ENCODE measurements at places on chromosomes 1 and 21.
A peak's percentile ranks its signal among the peaks of the same experiment; 100 is the strongest.

- no peak for DNase-seq
Measured at GRCh38 chr1:182113879-182114626, 52.5 kb upstream of the ZNF648 start.

DNA sequence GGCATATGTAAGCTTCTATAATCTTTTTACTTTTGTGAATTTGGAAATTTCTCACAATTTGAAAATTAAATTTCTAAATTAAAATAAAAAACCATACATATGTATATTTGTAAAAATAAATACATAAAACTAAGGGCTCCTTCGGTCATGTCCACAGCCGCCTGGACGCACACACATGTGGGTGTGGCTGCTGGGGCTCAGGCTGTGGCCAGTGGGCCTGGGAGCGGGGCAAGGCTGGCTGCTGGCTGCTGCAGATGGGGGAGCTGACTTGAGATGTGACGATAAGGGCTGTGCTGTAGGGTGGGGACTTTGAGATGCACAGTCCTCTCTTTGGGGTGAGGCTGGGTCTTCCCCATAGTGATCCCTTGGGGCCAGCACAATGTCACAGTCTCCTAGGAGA, 4.8 kb downstream of the RER1 start:
- DNase-seq, result no peak

GRCh38 chr1:22636353-22636752, at the start of gene C1QA:
C1QA (plus strand) TSS chr1:22636628; CDS start chr1:22637617, 989 bp downstream.
- DNase-seq, result no peak

DNA sequence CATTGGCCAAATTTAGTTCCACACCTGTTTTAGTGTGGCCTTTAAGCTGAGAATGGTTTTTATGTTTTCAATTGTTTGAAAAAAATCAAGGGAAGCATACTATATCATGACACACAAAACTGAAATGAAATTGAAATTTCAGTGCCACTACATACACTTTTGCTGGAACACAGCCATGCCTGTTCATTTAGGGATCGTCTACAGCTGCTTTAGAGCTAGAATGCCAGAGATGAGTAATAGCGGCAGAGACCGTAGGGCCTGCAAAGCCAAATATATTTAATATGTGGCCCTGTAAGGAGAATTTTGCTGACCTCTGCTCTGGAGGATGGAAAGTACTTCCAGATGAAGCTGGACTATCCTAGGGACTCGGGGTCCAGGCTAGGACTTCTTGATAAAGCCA, 62.5 kb upstream of the LYST start:
- no peak for DNase-seq

GRCh38 chr1:221634606-221635005, 107.3 kb downstream of the DUSP10 start:
- no peak for DNase-seq

DNA sequence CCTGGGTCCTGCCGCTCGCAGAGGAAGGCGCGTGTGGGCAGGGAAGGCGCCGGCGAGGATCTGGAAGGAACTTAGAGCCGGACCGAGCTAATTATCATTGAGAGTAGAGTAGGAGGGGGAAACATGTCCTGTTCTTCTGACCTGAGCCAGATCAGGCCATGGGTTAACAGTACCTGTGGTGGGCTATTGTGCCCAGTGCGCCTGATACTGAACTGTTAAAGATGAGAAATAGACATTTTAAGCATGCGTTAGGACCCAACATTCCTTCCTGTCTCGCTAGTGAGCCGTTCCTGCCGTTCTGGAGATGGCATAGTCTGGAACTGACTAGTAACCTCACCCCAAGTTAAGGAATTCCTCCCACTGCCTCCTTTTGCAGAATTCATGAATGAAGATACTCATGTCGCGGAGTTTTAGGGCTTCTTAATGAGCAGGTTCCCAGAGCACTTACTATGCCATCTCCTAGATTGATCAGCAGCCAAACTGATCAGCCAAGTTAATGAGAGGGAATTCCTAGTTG, 870 bp downstream of the STRIP1 start:
- no peak for DNase-seq

DNA sequence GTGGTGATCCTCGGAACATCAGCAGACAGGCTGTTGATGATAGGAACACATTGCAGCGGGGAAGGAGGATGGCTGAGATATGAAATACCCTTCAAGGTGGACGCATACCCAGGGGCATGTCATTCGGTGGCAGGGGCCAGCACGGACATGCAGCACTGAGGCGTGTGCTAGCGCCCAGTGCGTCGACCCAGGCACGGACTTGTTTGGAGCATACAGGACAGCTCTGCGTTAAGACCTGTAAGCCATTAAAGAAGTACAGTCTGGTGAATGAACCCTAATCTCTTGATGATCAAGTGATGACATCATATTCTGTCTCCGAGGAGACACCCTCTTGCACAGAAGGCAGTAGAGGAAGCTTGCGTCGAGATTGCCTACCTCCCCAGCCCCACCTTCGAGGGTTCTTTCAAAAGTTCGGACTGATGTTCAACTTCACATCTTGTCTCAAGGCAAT, 63.6 kb upstream of the KIF26B start:
- DNase-seq, result no peak

- DNase-seq, result no peak
Measured at GRCh38 chr1:223843934-223844786, 1.6 kb downstream of the TP53BP2 start.

DNA sequence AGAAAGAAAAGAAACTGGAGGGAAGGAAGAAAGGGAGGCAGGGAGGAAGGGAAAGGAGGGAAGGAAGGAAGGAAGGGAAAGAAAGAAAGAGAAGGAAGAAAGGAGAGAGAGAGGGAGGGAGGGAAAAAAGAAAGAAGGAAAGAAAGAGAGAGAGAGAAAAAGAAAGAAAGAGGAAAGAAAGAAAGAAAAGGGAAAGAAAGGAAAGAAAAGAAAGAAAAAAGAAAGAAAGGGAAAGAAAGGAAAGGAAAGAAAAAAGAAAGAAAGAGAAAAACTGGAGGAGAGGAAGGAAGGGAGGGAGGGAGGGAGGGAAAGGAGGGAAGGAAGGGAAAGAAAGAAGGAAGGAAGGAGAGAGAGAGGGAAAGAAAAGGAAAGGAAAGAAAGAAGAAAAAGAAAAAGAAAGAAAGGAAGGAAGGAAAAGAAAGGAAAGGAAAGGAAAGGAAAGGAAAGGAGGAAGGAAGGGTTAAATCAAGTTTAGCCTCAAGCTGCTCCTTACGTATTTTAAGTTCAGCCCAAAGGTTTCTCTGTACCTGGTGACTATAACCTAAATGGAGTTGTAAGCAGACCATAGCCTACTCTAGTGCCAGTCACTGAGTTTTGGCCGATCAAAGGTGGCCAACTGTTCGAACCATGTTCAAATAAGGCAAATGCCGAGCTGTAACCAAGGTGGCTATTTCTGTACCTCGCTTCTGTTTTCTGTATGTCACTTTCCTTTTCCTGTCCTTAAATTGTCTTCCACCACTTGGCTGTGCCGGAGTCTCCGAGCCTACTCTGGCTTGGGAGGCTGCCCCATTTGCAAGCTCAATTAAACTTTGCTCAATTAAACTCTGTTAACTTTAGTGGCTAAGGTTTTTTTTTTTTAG, 37.8 kb upstream of the TMPRSS2 start:
- no peak for DNase-seq

- no peak for DNase-seq
Measured at GRCh38 chr1:230578616-230579015, 63.7 kb upstream of the COG2 start.

GRCh38 chr1:207988326-207989165, 77.6 kb upstream of the CD34 start:
- DNase-seq, result no peak

GRCh38 chr1:1250786-1251284, 4.3 kb upstream of the C1QTNF12 start:
- DNase-seq, result peak; percentile 56

GRCh38 chr1:67908250-67908936, 75.1 kb upstream of the GNG12 start:
- DNase-seq, result no peak

DNA sequence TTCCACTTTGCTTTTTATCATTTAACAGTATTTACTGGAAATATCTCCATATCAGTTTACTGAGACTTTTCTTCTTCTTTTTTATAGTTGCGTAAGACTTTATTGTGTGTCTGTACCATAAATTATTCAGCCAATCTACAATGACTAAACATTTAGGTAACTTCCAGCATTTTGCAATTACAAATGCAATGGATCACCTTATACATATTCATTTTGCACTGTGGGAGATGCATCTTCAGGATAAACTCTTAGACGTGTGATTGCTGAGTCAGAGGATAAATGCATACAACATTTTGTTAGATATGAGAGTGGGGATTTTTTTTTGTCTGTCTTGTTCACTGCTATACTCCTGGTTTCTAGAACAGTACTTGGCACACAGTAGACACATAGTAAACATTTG, 95.7 kb upstream of the GCLM start:
- DNase-seq, result no peak

DNA sequence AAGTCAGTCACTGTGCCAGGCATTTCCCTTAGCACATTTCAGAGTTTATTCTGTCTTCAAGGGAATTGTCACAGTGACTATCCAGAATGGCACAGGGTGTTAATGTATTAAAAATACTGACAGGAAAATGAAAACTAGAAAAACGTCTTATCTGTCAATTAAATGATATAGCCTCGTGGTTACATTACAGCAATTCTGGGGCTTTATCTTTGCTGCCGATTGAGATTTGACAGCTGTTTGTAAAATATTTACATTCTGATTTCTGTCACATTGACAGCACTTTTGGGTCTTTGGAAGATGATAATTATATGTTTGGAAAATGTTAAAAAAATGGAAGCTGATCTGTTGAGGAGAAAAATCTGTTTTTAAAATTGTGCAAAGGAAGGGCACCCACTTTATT, 250.0 kb downstream of the CHRM3 start:
- no peak for DNase-seq

DNA sequence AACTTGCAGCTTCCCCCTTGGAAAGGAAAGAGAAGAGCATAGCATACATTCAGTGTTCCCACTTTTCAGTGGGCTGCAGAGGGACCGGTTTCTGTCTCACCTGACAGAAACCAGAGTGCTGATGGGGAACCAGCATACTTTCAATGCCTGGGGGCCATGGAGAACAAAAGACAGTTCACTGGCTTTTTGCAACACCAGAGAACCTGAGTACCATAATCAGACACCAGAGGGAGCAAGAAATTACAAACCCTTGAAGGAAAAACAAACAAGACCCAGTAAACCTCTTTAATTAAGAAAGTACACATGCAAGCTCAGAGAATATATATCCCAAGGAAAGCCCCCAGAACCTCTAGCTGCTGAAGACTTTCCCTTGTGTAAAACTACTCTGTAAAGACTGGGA, 51.1 kb downstream of the CSMD2 start:
- DNase-seq, result no peak

DNA sequence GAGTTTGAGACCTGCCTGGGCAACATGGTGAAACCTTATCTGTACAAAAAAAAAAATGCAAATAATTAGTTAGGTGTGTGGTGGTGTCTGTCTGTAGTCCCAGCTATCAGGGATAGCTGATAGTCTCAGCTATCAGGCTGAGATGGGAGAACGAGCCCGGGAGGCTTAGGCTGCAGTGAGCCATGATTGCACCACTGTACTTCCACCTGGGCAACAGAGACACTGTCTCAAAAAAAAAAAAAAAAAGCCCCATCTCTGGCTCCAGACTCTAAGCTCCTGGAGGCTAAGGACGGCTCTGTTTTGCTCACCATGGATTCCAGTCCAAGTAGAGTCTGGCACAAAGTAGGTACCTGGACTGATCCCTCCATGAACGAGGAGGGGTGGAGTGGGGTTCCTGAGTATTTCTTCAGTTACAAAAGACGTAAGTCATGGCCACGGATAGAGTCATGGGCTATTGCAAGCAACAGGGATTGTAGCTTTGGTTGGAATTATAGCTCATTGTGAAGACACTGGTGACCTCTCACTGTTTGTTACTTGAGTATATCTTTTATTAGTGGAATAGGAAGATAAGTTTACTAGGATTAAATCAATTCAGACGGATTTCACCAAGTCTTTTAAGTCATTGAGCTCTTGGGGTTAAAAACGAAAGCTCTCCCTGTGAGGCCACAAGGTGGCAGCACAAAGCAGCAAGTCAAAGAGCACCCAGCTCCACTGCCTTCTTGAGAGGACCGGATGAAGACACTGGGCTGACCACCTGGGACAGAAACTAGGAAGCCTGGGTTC, 35.6 kb upstream of the TMEM61 start:
- DNase-seq, result peak; percentile 56

- no peak for DNase-seq
Measured at GRCh38 chr1:218431476-218431875, 86.3 kb downstream of the TGFB2 start.

GRCh38 chr1:66197120-66197519, 336.8 kb upstream of the SGIP1 start:
- DNase-seq, result no peak

DNA sequence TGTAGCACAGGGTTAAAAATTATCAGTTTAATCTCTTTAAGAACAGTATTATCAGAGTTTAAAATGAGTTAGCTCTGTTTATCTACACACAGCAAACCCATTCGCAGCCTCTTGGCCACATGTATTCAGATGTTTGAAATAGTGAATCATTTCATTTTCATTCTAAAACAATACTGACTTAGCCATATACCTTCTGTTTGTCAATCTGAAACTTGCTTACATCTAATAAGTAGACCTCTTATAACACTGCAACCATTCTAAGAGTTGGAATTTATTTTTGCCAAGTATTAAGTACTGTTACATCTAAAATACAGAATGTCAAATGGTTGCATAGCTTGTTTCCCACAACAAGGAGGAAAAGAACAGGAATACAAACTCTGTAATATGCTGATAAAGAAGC, 25.4 kb downstream of the ANGEL2 start:
- DNase-seq, result no peak

GRCh38 chr21:26451081-26451740, 121.9 kb downstream of the CYYR1 start:
- no peak for DNase-seq

GRCh38 chr1:197774466-197775281, 606 bp downstream of the DENND1B start:
- peak; percentile 47 for DNase-seq

GRCh38 chr1:154328318-154329151, 3.2 kb downstream of the ATP8B2 start:
- peak; percentile 90 for DNase-seq

GRCh38 chr1:205260948-205261732, 33.4 kb downstream of the TMCC2 start:
- DNase-seq, result no peak

- DNase-seq, result no peak
Measured at GRCh38 chr1:82934074-82934473, 1064.9 kb downstream of the TTLL7 start.

- DNase-seq, result no peak
Measured at GRCh38 chr1:183810756-183811544, 6.0 kb downstream of the RGL1 start.
